Activated CD4-positive, alpha-beta T cell treated with anti-CD3 and anti-CD28 coated beads, Interleukin-2, amount 50 U/mL, for 4 hours (primary cell): ENCODE measurements at places on chromosomes 6 and 20.

- DNase-seq: no peak
Measured at GRCh38 chr6:45574014-45574461, 196.3 kb upstream of the SUPT3H start.

DNA sequence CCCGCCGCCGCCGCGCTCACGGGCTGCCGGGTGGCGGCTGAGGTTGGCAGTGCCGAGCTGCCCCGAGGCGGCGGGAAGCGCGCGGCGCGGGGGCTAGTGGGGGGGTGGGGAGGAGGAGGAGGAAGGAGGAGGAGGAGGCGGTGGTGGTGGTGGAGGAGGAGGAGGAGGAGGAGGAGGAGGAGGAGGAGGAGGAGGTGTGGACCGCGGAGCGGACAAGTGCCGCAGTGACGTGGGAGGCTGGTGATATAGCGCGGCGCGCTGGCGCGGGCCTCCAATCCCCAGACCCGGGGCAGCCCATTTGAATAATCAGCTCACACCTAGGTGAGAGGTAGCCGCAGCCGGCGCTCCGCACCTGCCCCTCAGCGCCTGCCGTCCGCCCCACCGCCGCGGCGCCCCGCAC lies at the start of gene FOXA2:
FOXA2 (minus strand) TSS at position 51 of the 400 bp plus-strand sequence. CDS start 294 bp downstream, outside the sequence.
- no peak for DNase-seq

- no peak for DNase-seq
Measured at GRCh38 chr6:111949546-111949945, 76.3 kb upstream of the FYN start.

DNA sequence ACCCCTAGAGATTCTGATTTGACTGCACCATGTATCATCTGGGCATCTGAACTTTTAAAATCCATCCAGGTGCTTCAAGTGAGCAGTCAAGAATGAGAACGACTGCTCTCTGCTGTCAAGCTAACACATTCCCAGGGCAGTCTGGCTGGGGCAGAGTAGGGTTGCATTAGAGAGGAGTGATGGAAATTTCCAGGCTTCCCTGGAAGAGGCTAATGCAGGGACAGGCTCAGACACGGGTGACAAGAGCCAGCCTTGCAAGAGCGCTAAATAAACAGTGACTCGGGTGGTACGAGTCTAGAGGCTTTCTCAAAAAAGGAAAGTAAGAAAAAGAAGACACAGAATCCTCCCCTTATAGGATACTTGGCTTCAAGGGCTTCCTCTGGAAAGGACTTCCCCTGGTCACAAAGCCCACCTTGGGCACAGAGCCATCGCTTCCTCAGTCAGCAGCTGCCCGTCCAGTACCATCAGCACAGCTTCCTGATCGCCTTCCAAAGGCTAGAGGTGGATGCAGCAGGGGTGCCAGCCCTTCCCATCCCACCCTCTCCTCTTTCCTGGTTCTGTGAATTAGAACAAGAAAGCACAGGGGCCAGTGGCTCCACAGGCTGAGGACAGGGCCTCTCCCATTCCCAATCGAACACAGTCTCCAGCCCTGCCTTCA lies 177.4 kb upstream of the RREB1 start:
- DNase-seq: no peak

GRCh38 chr6:6790393-6790792 lies 201.9 kb downstream of the LY86 start:
- DNase-seq: no peak
